Inflammatory macrophage (primary cell): ENCODE measurements at places on chromosomes 1 and 21.
A peak's percentile ranks its signal among the peaks of the same experiment; 100 is the strongest.

- no peak for DNase-seq
Observed at GRCh38 chr21:26491663-26492062, 81.4 kb downstream of the CYYR1 start.

- DNase-seq: no peak
Observed at GRCh38 chr1:68221001-68221979, 11.0 kb downstream of the WLS start.

- DNase-seq: no peak
Observed at GRCh38 chr1:33608825-33609400, 136.5 kb downstream of the ZSCAN20 start.

- no peak for DNase-seq
Observed at GRCh38 chr1:75797606-75798216, 1.0 kb downstream of the MSH4 start.

DNA sequence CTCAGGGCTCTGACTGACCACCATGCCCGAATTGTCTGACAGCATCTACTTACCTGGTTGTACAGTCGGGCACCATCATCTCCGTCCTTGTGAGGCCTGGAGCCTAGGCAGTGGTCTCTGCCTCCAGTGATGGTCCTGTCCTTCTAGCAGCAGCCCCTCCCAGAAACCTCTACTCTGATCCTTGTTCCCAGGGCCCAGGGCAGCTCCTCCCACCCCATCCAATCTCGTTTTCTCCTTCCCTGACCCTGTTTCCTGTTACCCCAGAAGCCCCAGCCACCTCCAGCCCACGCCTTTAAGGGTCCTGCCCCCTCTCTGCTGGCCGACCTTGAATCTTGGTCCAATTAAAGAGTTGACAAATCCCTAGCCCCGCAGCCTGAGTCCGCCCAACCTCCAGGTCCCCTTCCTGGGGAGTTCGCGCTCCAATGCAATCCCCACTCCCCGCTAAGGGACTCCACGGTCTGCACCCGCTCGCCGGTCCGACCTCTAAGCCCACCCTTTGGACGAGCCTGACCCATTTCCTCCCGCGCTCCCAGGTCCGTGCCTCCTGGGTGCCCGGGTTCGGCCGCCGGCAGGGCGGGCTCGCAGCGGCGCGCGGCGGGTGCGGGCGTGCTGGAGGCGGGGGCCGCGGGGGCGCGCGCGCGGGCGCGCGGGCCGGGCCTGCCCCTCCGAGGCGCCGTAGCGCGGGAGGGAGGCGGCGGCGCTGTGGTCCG is at the start of gene B4GALT2:
B4GALT2 (plus strand) TSS at position 660 of the 710 bp plus-strand sequence. CDS start 1,951 bp downstream, outside the sequence.
- DNase-seq: peak; percentile 49

DNA sequence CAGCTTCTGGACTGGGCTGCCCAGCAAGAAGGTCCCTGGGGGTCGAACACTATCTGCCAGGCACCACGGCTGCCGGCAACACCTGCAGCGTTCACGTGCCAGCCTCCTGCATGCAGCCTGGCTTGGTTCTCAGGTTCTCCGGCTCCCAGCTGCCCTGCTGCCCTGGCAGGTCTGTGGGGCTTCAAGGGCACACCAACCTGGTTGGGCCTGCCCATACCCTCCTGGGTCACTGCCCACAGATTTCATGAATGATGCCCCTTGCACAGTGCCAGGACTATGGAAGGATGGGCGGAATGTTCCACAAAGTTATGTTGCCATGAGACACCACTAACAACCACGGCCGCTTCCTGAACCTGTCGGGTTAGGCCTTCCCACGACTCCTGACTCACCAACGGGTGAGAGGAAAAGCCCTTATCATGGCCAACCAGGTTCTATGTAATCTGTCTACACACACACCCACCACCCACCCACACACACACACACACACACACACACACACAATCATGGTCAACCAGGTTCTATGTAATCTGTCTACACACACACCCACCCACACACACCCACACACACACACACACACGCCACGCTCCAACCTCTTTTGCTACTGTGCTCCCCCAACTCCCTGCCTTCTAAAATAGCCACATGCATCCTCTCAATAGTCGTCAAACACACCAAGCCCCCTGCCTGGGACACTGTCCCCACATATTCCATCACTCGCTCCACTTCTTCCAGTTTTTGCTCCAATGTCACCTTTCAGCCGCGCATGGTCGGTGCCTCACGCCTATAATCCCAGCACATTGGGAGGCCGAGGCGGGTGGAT is 32.2 kb downstream of the HSPG2 start:
- DNase-seq: peak; percentile 53

- peak; percentile 69 for DNase-seq
Observed at GRCh38 chr1:30782361-30783255, 25.0 kb upstream of the LAPTM5 start.

DNA sequence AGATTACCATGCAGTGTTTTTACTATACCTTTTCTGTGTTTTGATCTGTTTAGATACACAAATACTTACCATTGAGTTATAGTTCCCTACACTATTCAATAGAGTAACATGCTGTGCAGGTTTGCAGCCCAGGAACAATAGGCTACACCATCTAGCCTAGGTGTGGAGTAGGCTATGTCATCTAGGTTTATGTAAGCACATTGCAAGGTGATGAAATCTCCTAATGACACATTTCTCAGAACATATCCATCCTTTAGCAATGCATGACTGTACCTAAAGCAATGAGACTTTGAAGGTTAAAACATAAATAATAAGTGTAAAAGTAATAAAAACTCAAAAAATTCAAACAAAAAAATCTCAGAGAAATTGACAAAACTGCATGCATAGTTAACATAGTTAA is 358.6 kb downstream of the USH2A start:
- no peak for DNase-seq

DNA sequence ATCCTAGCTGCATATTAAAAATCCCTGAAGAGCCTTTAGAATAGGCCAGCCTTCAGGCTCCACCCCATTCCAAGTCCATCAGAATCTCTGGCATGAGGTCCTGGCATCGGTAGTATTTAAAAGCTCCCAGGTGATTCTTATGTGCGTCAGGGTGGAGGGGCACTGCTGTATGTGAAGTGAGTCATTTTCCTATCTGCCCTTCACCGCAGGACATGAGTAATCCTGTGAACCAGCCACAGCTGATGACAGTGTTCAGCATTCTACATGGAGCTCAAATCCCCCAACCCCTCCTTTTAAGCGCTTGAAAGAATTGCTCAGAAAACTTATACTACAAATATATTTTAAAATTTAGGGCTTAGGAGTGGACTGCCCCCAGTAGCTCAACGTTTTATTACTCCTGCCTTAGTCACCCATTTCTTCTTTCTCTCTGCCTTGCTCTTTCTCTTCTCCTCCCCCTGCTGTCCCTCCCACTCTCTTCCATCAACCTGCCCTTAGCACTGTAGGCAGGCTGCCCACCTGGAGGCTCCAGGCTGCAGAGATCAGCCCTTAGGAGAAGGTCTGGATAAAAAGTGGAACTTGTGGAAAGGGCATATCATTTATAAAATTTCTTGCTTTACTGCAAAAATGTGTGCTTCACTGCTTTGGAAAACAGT is 73.8 kb upstream of the ZNF281 start:
- no peak for DNase-seq

DNA sequence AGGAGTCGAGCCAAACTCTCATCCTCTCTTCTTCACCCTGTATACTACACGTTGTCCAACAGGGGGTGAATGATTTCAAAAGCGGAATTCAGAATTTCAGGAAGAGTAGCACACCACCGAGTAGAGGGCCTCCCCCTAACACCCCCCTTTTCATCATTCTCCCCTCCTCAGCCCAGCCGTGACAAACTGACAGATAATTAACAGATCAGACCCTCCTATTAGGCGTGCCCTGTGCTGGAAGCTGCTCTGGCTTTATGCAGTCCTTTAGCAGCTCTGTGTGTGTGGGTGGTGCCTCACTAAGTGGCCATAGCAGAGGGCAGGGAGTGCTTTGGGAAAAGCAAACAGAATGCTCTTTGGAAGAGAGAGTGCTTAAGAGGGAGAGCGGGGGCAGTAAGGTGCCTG is 44.3 kb downstream of the PEX14 start:
- no peak for DNase-seq

GRCh38 chr1:205543351-205544301 is 39.2 kb downstream of the CDK18 start:
- peak; percentile 79 for DNase-seq

GRCh38 chr1:12188115-12188514 is 21.3 kb downstream of the TNFRSF1B start:
- DNase-seq: no peak

DNA sequence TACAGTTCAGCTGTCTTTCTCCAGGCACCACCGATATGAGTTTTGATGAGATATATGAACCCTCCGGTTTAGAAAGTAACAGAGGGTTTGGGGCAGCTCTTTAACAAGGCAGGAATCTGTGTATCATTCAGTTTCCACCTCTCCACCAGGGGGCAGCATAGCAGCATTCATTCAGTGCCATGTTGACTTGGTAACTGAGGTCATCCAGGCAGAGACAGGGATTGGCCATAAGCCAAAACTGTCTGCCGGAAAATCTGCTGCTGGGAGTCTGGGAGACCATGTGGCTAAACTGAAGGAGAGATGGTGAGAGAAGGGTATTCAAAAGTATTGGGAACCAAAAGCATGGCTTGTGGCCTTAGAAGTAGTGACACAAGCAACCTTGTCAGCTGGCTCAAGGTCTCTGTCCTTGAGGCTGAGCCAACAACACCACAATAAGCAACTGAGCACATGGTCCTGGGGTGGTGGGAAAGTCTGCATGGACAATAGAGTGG is 98.5 kb downstream of the LMX1A start:
- DNase-seq: peak; percentile 50

GRCh38 chr21:35204850-35205541 is 155.9 kb upstream of the RUNX1 start:
- DNase-seq: peak; percentile 66

GRCh38 chr1:204299814-204300365 is 59.8 kb downstream of the PLEKHA6 start:
- DNase-seq: no peak

DNA sequence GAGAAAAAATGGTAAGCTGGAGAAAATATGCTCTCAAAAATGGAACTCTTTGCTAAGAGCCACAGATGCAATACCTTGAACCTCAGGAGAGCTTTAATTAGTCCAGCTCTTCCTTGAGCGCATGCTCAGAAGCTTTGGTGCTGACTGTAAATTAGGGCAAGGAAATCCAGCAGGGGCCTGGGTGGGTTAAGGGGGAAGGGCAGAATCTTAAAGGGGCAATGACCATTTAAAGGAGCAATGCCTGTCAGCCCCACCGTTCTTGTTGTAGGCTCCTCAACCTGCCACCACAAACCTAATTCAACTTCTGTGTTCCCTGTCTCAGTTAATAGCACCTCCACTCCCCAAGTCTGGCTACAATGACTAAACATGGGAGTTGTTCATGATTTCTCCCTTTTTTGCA is 6.8 kb upstream of the SLC22A15 start:
- no peak for DNase-seq

DNA sequence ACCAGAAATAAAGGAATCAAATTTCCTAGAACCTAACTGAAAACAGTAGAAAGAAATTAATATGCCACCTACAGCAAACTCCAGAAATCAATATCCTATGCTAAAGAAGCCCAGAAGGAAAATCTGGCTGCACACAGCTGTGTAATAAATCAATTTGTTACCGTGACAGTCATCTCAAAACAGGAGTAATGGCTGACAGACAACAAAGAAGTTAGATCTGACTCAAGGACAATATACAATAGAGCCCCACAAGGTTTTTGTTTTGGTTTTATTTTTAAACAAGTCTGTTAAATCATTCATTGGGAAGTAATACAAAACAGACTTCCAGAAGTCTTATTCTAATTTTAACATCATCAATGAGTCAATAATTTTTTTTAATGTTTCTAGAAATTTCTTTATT is 168.4 kb downstream of the RERE start:
- no peak for DNase-seq

DNA sequence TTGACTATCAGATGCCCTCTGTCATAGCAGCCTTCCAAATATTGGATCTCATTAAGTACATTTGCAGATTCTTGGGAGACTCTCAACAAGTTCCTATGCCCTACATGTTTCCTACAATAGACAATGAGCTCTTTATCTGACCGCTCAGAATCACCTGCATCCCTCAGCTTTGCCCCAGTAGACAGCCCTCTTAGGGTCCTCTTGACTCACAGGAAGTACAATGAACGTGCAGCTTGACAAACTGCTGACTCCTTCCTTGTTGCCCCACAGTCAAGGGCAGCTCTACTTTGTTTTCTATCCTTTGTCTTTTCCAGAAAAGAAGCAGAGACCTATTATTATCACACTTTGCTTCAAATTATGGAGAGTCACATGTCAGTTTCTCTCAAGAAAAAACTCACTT is 27.6 kb downstream of the SLC44A5 start:
- no peak for DNase-seq

DNA sequence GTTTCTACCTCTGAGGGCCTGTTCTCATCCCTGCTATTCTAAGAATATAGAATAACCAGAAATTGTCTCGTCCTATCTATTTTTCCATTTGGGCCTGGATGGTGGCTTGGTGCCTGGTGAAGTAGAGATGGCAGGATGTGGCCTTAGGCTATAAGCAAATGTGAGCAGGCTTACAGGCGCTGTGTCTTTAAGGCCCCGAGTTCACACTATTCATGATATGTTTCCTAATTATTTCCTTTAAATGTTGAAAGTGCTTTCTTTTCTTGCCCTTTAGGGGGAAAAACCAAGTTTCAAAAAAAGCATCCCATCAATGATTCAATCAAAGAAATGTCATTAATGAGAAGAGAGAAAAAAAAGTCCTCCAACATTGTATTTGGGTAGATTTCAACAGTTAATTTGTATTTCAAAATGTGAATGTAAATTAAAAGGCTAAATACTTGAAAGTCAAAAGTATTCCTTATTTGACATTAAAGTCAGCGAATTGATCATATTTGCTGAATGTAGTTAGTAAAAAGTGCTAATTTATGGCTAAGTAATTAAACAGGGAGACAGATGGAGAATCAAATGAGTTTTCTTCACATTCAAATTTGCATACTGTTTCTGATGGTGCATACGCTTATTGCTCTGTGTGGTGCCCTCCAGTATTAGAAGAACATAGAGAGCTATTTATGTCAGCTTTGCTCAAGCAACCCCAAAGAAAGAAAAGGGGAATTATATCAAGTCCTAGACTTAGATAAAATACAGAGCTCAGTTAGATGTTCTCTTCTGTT is 34.0 kb upstream of the HUNK start:
- no peak for DNase-seq

GRCh38 chr1:152071123-152071522 is 17.7 kb downstream of the TCHHL1 start:
- no peak for DNase-seq

- DNase-seq: no peak
Observed at GRCh38 chr1:150282558-150282958, 204 bp downstream of the CIART start.

GRCh38 chr1:9539829-9540550 is 725 bp downstream of the SLC25A33 start:
- DNase-seq: peak; percentile 72
